ENCODE measurements at places on chromosomes 2 and 18.
A peak's percentile ranks its signal among the peaks of the same experiment; 100 is the strongest.

DNA sequence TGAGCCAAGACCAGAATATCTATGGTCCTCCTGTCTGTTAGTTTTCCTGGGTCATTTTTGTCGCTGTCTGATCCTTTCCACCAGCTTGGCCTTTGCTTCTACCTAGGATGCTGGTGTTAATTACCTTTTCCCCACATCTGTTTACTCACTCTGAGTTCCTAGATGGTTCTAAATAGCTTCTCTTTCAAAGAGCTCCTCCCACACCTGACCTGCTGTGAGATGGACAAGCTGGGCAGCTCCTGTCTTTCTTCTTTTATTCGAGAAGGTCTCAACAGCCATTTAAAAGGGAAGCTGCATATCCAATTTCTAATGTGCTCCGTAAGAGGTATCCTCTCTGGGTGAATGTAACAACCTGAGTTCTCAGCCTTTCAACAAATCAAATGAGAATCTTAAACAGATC lies 156.2 kb downstream of the HRH4 start:
- DNase-seq, result no peak

GRCh38 chr2:224217962-224218347 lies 178.9 kb upstream of the SERPINE2 start:
- DNase-seq, result no peak

DNA sequence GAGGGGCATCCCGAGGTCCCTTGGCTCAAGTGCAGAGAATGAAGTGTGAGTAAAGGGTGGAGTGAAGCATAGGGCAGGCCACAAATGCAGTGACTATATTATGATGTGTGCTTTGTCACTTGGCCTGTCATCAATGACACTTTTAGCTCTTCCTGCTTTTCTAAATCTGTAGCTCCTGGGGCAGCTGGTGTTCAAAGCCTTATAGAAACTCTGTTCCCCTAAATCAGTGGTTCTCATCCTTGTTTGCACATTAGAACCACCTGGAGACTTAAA lies 135.6 kb upstream of the LGALSL start:
- DNase-seq, result no peak

DNA sequence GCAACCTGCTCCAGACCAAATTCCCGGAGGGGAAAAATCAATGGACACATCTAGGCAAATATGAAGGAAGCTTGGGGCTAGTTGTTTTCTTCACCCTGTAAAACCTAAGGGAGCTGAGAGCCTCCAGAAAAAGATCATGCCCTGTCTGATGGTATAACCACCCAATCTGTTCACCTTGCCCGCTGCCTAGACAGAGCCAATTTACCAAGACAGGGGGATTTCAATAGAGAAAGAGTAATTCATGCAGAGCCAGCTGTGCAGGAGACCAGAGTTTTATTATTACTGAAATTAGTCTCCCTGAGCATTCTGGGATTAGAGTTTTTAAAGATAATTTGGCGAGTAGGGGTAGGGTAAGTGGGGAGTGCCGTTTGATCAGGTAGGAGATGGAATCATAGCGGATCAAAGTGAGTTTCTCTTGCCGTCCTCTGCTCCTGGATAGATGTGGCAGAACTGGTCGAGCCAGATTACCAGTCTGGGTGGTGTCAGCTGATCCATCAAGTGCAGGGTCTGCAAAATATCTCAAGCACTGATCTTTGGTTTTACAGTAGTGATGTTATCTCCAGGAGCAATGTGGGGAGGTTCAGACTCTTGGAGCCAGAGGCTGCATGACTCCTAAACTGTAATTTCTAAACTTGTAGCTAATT lies 35.1 kb upstream of the B4GALT6 start:
- no peak for DNase-seq

DNA sequence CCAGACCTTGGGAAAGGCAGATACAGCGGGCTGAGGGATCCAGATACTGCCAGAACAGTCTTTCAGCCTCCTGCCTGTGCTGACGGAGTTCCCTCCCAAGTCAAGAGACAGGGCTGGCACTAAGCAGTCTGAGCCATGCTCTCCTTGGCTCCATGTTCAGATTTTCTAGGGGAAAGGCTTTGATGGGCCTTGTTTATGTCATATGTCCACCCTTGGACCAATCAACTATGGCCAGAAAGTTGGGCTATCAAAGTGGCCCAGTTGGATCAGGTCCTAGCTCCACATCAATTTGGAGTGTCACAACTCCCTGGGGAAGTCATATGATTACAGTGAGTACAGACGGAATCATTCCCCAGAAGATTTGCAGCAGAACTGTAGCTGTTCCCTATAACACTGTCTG lies 152.0 kb downstream of the GREB1L start:
- DNase-seq, result no peak

DNA sequence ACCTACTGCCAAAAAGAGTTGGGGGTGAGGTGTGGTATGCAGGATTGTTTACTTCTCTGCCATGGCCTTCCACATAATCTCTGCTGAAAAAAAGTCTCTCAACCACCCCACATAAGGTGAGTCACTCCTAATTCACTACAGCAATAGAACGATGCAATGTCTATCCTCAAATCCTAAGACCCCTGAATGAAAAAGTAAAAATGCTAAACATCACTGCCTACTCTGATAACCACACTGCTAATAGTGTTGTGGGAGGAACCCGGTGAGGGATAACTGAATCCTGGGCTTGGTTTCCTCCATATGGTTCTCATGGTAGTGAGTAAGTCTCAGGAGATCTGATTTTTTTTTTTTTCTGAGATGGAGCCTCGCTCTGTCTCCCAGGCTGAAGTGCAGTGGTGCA lies 252.5 kb downstream of the PIEZO2 start:
- no peak for DNase-seq

DNA sequence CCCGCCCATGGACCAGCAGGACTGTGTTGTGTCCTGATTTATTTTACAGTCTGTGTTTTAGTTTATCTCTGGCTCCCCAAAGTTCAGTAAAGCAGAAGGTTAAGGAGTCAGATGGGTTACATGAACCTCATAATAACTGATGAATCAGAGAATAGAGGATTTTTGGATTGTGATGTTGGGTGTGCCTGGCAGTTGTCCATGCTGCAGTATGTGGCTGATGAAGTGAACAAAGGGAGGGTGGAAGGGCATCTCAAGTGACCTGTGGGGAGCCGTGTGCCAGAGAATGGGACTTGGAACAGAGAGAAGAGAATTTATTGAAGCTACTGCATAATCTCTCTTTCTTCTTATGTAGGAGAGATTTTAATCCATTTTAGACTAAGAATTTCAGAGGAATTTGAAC lies 145.5 kb downstream of the MAP4K4 start:
- no peak for DNase-seq

DNA sequence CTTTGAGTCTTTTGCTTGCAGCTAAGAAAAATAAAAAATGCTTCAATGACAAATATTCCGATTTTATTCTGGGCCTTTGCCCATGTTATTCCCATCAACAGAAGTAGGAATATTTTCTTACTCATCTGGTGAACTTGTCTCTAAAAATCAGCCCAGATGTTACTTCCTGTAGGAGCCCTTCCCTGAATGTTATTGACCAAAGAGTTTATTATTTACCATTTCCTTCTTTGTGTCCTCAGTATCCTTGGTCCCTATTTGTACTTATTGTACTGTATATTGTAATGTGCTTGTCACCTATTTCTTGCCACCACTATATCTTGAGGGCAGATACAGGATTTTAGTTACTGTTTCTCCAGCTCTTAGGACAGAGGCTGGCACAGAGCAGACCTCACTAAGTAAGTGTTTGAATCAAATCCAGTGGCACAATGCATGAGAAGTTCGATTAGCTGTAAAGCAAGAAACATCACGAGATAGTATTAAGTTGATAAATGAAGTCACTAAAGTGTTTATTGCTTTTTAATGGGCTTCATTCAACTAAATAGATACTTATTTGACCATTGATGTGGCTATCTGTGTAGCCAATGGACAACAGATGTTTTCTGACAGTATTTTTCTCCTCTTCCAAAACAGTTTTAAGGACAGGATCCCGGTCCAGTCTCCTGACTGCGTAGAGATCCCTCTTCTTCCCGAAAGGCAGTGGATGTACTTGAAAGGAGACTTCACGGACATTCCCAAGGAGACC lies 109.1 kb downstream of the DDX1 start:
- no peak for DNase-seq

DNA sequence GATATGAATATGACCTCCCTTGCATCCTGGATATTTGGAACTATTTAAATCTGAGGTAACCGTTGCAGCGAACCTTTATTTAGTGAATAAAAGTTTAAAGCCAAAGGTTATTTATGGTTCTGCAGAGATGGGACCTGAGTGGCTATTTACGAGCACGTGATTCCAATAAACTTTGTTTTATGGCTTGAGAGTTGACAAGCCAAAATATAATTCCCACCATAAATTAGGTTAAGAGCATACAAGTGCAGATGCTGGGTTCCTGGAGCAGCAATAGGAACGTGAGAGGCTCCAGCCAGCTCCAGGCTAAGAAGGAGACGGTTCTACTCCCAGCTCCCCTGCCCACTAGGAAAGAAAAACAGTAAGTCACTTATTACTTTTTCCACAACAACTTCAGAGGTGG lies 5.2 kb upstream of the HOXD4 start:
- DNase-seq, result no peak

DNA sequence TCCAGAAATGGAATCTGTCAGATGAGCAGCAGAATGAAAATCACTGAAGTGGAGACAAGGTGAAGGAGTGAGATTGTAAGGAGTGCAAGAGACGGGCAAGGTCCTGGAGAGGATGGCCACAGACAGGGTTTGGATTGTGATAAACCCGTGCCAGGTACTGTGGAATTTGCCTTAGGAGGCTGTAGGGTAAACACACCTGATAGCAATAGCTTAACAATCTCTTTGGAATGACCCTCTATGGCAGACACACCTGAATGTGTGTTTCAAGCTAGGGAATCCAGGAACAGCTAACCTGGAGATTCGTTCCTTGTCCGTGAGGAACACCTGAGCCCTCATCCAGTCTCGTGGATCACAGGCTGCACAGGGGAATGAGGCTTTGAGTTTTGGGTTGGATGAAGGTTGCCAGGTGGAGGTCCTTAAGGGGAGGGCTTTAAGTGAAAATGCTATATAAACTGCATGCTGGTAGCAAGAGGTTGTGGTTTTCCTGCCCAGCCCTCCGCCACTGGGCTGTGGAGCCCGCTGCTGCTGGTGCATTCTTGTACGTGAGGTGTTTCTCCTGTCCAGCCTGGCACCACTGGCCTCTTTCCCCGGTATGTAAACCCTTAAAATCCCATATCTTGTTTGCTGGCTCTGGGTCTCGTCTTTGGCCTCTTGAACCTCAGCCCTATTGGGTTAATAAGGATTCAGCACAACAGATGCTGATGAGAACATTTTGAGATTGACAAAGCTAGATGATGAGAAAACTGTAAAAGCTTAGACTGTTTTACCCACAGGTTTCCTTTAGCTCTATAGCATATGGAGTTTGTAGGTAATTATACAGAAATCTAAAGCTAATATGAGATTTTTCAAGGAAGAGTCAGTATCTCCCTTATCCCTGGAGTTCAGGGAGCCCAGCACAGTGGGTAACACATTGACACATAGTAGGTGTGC lies 117.9 kb downstream of the ARHGAP15 start:
- no peak for DNase-seq

GRCh38 chr2:47405757-47406156 lies 2.8 kb downstream of the MSH2 start:
- DNase-seq, result no peak

GRCh38 chr18:71242981-71243380 lies 954.1 kb downstream of the SOCS6 start:
- no peak for DNase-seq

- DNase-seq, result no peak
These were observed 5.3 kb upstream of the CTAGE1 start for GRCh38 chr18:22422909-22423548.

DNA sequence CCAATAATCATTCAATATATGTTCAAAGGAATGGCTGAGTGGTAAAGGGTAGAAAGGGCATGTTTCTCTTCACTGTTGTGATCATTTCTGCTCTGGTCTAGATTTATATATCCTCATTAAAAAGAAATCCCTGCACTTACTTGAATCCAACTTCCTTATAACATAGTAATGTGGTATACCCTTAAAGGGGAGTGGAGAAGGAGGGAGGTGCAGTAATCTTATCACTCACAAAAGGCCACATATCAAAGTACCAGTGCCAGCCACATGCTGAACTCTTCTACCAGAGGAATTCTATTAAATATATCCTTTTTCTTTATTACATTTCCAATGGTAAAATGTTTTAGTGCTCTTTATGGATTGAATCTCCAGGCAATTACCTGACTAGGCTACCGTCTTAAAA lies 3.3 kb downstream of the KATNAL2 start:
- DNase-seq, result no peak

DNA sequence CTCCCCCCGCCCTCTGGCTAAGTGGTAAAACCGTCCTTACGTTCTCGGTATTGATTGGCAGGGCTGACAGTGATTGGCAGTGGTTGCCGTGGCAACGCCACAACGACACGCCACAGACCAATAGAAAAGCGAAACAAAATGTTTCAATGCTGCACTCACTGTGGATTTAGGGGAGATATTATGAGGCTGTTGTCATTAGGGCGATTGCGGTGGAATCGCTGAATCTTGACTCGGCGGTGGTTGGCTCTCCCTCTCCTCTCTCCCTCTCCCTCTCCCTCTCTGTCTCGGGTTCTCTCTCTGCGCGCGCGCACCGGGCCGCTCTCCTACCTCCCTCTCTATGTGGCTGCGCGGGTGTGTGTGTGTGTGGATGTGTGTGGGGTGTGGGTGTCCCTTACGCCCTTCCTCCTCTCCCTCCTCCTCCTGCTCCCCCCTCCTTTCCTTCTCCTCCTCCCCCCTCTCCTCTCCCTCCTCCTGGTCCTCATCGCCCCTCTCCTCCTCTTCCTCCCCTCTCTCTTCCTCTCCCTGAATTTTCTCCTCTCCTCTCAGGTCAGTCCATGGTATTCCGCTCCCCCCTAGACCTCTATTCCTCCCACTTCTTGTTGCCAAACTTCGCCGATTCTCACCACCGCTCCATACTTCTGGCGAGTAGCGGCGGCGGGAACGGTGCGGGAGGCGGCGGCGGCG lies at the start of gene SIX3:
Gene SIX3 (plus strand): TSS at position 152 of the 684 bp plus-strand sequence. CDS start 403 bp downstream, at position 555.
- peak; percentile 62 for DNase-seq

DNA sequence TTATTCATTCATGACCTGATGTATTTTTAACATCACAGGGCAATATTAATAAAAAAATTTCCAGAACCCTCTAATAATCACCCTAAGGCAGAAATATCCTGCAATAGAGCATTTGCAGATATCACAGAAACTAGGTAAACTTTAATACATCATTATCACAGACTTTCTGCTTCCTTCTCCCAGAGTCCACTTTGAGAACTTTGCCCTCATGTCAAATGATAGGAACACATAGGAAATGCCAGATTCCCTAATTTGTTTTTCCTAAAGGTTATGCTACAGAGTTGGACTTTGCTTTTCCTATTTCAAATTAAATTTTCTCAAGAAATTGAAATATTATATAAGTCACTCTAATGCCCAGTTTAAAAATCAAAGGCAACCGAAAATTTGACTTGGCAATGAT lies 352.8 kb upstream of the LRP1B start:
- DNase-seq, result no peak

GRCh38 chr2:239774933-239775622 lies 250.1 kb downstream of the NDUFA10 start:
- peak; percentile 10 for DNase-seq

GRCh38 chr2:84900971-84901370 lies 4.5 kb upstream of the TMSB10 start:
- peak; percentile 11 for DNase-seq

Measured in stimulated activated CD8-positive, alpha-beta memory T cell treated with anti-CD3 and anti-CD28 coated beads, Interleukin-4, amount 100 ng/mL, for 48 hours (primary cell).